Kidney (tissue), 22 donors: ENCODE measurements at places on chromosomes 3 and 15. TPM values are rescaled to one million over a fixed set of nuclear protein-coding genes. Genes with fewer than 3 reads are reported as not detected.

Gene OR5K2
- not detected for total RNA-seq

Gene PLXNA1
- total RNA-seq: 29.0 TPM

Gene C3orf20
- total RNA-seq: 0.16 TPM

Gene ASB14
- not detected for total RNA-seq

Gene MYRIP
- total RNA-seq: 6.6 TPM

Gene GPR15
- total RNA-seq: not detected

Gene WDR49
- 1.0 TPM for total RNA-seq

Gene DNAJB11
- total RNA-seq: 46.4 TPM

Gene HYPK
- 10.2 TPM for total RNA-seq
